Mesenchymal stem cell (in vitro differentiated cells and primary cell): ENCODE measurements at places on chromosomes 7 and 10.

GRCh38 chr10:58585435-58585834, 72.8 kb downstream of the BICC1 start:
- DNase-seq, result no peak

DNA sequence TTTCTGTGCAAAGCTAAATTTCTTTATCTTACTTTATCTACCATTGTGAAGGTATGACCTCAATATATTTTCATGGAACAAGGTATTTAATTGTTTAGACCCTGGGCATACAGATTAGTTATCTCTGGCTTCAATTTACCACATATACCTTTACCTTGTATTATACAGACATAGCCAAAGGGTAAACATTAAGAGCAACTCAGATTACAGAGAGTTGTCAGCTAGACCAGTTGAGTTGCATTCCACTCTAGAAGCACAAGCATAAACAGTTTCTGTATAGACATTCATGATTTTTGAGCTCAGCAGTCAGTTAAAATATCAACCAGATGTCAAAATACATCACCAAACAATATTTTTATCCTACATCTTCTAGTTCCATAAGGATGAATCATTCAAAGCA, 857.3 kb upstream of the ZWINT start:
- DNase-seq, result no peak

DNA sequence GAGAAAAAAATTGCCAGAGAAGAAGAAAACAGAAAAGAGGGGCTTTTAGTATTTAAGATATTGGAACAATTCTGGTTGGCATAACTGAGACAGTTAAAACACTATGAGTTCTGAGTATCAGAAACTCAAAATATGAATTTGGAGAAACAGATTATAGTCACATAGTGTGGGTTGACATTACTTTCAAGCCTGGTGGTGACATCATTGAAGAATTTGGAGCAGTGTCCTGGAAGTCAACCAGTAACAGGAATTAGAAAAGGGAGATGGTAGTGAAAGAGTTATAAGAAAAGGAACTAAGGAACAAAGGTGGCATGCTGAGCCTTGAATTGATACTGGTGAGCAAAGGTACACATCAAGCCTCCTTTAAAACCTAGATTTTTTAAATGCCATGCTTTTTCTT, 88.2 kb downstream of the ZNF438 start:
- no peak for DNase-seq

- DNase-seq, result no peak
Observed at GRCh38 chr10:132855889-132856288, 69.9 kb upstream of the NKX6-2 start.

GRCh38 chr7:151017953-151018420, 6.3 kb downstream of the ATG9B start:
- DNase-seq, result peak; percentile 51

DNA sequence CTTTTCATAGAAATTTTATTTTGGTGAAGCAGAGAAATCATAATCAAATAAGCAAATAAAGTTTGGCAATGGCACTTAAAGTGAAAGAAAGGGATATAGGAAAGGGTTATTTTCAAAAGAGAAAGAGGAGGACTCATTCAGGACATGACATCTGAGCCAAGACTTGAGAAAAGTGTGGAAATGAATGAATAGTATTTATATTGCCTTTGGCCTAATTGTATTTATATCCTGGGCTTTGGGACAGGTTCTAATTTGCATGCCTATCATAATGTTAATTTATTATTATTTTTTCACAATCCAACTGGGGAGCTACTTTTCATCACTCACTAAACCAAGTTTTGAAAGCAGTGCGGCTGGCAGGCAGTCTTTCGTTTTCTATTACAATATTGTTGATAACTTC, 376.8 kb downstream of the HGF start:
- no peak for DNase-seq

- no peak for DNase-seq
Observed at GRCh38 chr10:78614267-78614666, 454.5 kb upstream of the ZMIZ1 start.

- DNase-seq, result peak; percentile 18
Observed at GRCh38 chr7:37942934-37943610, 22.6 kb downstream of the EPDR1 start.

- peak; percentile 6 for DNase-seq
Observed at GRCh38 chr10:122974023-122974422, 6.2 kb upstream of the PSTK start.

- DNase-seq, result no peak
Observed at GRCh38 chr7:104442481-104442880, 114.1 kb downstream of the LHFPL3 start.

- peak; percentile 61 for DNase-seq
Observed at GRCh38 chr10:112963835-112964234, 13.8 kb downstream of the TCF7L2 start.

DNA sequence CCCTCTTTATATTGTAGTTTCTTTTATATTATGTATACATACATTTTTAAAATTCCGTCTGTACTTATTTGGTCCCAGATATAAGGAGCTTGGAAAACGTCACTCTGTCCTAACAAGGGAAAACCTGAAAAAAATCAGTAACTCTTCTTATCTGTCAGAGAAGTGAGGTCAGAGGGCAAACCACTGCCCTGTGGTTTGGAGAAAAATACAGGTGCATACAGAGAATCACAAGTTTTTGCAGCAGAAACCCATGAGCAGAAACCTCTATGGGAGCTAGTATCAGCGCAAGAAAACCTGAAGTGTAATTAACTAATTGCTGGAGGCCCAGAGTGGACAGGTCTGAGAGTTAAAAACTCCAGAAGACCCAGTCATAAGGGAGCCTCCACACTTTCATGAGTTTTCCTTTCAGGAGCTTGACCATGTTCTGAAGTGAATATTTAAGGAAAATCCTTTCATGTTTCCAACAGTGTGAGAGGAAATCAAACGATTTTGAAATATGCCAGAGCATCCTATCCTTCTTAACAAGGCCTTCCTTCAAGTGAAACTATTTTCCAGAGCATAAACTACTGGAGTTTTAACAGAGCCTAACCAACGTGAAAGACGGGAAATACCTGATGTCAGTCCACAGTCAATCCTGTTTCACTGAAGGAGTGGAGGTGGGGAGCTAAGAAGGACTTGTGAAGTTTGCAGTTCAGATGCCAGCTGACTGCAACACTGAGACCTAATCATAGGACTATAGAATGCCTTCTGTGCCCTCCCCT, 290.8 kb upstream of the BMPER start:
- no peak for DNase-seq

DNA sequence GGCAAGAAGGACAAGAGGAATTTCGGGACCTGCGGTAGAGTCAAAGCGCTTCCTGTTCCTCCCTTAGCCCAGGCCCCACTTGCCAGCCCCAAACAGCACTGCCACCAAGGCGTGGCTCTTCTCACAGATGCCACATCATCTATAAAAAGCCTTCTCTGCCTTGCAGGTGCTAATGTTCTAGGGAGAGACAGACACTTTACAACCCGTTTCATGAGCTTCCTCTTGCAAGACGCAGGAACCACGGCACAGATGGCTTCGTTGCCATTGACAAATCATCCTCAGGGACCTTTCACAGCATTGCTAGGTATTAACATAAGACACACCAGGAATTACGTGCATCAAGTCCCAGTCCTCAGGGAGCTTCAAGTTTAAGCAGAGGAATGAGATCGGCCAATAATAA, 180.9 kb downstream of the JCAD start:
- DNase-seq, result no peak

DNA sequence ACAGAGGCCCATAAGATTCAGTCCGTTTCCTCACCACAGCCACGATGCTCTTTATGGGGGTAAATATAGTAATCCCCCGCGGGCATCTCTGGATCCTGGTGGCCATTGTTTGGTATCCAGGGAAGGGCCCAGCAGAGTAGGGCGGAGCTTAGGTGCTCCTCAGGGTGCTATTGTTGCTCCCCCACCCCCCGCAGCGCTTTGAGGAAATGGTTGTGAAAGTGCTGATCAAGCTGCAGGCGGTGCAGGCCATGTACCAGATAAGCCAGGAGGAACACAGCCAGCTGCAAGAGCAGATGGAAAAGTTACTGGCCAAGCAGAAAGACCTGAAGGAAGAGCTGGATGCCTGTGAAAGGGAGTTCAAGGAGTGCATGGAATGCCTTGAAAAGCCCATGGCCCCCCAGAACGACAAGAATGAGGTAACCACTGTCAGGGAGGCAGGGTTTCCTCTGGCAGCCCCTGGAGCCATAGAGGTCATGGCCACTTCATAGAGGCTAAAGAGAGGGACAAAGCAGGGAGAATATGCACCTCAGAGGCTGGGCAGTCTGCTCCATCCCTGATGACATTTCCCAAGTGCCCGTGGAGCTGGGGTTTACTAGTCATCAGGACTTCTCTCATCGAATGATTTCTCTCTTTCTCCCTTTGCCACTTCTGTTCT, 17.6 kb upstream of the FLNC start:
- DNase-seq, result no peak

DNA sequence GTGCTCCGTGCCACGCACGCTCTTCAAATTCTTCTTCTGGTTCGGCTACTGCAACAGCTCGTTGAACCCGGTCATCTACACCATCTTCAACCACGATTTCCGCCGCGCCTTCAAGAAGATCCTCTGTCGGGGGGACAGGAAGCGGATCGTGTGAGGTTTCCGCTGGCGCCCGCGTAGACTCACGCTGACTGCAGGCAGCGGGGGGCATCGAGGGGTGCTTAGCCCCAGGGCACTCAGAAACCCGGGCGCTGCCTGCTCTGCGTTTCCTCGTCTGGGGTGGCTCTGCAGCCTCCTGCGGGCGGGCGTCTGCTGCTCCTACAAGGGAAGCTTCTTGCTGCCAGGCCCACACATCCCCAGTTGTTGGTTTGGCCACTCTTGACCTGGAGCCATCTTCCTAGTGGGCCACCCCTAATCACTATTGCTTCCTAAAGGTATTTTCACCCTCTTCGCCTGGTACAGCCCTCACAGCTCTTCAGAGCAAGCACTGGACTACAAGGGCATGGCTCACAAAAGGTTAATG, 2.5 kb downstream of the ADRA2A start:
- no peak for DNase-seq

- no peak for DNase-seq
Observed at GRCh38 chr7:179209-179681, 13.1 kb upstream of the FAM20C start.

GRCh38 chr7:47543714-47544113, 38.2 kb downstream of the TNS3 start:
- DNase-seq, result no peak

GRCh38 chr7:35624299-35625186, 70.4 kb downstream of the HERPUD2 start:
- DNase-seq, result peak; percentile 51

- peak; percentile 62 for DNase-seq
Observed at GRCh38 chr10:88582806-88583583, at the start of gene RNLS. Gene RNLS, minus strand, starts transcription at chr10:88583318.

DNA sequence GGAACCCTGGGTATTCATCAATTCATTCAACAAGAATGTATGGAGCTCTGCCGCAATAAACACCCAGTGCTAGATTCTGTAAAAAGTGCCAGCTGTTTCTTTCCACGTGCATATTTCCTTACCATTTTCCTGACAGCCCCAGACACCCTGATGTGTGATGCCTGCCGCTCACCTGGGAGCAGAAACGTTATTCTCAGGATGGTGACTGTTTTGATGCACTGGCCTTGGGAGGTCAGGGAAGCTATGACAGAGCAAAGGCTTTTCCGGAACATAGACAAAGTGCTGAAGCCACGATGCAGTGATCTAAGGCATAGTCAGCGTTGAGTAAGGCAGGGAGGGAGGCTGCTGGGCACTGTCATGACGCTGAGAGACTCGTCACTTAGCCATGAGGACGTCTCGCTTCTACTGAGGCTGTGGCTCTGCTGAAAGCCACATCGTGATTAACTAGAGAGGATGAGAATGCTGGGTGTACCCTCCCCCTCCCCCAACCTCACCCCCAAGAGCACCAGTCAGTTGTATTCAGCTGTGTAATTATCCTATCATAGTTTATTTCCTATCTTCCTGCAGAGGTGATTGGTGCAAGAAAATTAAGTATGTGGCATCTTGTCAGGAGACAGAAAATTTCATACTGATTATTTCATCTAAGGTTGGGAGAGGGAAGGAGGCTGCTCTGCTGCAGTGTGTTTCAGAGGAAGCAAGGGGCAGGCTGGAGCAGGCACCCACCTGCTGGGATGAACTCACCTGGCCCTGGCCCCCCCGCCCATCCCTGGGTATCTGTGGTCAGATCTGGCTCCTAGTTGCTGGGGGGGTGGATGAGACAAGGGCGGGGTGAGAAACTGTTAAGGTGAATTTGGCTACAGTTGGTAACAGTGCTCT, 48.8 kb upstream of the SMNDC1 start:
- DNase-seq, result peak; percentile 95

GRCh38 chr10:34433241-34434076, 381.6 kb downstream of the PARD3 start:
- DNase-seq, result no peak

DNA sequence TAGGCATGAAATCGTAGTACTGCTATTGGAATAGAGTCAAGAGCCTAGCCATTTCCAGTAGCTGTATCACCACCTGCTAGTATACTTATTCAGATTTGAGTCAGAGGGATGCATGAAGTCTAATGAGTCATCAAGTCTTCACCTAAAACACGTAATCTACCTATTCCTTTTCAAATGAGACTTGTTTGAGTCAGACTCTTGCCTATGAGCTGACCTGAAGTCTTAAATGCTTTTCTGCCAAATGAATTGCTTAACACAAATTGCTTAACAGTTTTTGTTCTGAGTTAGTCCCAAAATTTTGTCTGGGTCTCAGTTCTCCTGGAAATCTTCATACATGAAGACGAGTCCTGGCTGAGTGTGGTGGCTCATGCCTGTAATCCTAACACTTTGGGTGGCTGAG, 165.2 kb downstream of the GNAT3 start:
- DNase-seq, result peak; percentile 40

GRCh38 chr7:4438723-4439245, 243.3 kb upstream of the FOXK1 start:
- no peak for DNase-seq

DNA sequence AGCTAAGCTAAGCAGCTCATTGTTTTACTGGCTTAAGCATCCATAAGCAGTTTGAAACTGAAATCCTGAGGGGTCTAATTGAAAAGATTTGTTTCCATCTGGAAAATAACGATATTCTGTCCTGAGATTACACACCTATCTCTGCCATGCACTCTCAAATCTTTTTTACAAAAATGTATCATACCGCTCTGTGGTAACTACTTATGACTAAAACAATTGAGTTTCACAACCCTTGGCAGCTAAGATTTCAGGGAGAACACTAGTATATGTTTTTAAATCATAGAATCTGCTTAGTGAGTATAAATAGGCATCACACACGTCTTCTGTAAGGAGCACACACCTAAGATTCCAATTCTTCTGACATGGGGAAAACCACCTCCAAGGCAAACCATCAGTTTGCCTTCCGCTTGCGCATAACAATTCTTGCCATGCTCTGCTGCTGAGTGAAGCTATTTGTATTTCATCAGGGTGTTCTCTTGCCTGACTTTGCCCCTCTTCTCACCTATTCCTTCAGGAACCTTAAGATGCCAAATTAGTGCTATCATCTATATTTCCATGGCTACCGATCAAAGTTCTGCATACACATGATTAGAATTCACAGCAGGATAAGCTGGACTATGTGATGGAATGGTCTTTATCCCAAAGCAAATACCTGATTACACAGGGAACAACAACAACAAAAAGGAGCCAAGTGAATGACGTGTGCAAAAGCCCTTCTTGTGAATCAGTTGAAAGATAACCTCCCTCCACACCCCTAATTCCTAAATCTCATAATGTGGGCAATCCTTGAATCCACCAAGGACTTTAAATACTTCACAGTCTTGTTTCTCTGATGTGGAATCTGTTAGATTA, 40.9 kb downstream of the PRPF18 start:
- DNase-seq, result no peak
